ENCODE measurements at places on chromosomes 7 and 10.
A peak's percentile ranks its signal among the peaks of the same experiment; 100 is the strongest.

GRCh38 chr10:100740476-100741377 lies 4.7 kb upstream of the PAX2 start:
- no peak for DNase-seq

DNA sequence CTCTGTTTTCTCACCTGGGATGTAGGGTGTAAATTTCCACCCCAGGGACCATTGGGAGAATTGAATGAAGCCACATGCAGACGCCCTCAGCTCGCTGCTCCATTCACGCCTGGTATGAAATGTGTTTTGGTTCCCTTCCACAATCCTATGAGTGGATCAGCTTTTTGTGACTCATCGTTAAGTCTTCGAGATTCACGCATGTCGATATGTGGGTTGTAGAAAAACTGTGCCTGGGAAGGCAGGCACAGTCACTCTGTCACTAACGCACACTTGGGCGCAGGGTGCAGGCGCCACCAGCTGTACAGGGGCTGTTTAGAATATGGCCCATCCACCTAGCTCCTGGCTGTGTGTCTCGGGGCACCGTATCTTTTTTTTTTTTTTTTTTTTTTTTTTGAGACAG lies 64.2 kb upstream of the SH2B2 start:
- DNase-seq: no peak

DNA sequence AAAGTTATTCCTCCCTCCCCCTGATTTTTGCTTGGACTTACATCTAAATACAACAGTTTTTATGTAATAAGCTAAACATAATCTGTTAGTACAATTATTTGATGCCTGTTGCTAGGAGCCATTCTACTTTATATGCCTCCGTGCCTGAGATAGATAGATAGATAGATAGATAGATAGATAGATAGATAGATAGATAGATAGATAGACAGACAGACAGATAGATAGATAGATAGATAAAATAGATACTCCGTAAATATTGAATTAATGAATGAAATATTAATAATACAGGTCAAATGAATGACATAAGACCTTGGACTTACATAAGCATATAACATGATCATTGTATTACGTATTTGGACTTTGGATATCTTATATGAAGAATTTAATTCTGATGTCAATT lies 23.0 kb downstream of the NET1 start:
- DNase-seq: no peak

GRCh38 chr10:43305876-43306275 lies 39.0 kb upstream of the RASGEF1A start:
- DNase-seq: no peak

GRCh38 chr7:94444813-94445212 lies 50.1 kb downstream of the COL1A2 start:
- no peak for DNase-seq

DNA sequence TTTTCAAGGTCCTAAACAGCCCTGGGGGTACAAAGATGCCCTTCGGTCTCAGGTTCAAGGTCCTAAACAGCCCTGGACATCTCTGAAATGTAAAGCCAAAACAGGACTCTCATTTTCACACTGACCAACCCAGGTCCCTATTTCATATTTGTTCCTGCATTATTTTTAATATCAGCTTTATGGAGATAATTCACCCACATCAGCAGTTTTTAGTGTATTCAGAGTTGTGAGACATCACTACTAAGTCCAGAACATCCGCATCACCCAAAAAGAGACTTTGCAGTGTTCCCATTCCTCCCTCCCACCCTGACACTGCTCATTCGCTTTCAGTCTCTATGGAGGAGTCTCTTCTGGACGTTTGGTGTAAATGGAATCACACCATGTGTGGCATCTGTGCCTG lies 420.2 kb downstream of the PTPRN2 start:
- no peak for DNase-seq

- DNase-seq: no peak
These were observed 362.0 kb downstream of the ZNF248 start for GRCh38 chr10:37495415-37495814.

GRCh38 chr7:43929529-43930457 lies 3.6 kb downstream of the UBE2D4 start:
- DNase-seq: no peak

- no peak for DNase-seq
These were observed 164.9 kb downstream of the DGKI start for GRCh38 chr7:137681657-137682562.

DNA sequence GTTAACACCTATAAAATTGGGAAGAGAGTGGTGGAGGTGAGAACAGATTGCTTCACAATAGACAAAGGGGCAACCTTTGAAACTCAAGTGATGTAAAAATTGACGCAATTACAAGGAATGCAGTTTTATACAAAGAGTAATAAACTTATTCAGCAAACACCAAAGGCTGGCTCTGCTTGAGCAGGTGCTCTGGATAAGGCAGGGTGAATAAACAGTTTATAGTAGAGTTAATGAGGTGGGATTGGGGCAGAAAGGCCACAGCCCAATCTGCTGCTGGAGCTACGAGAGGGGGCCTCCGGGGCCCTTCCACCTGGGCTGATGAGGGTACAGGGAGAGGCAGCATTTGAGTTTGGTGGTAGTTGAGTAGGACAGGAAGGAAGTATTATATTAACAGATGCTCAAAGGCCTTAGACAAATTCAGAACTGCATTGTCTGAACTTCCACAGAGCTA lies 6.0 kb downstream of the MUC12 start:
- no peak for DNase-seq

- peak; percentile 55 for DNase-seq
These were observed 117.2 kb downstream of the UBE2H start for GRCh38 chr7:129835569-129835968.

DNA sequence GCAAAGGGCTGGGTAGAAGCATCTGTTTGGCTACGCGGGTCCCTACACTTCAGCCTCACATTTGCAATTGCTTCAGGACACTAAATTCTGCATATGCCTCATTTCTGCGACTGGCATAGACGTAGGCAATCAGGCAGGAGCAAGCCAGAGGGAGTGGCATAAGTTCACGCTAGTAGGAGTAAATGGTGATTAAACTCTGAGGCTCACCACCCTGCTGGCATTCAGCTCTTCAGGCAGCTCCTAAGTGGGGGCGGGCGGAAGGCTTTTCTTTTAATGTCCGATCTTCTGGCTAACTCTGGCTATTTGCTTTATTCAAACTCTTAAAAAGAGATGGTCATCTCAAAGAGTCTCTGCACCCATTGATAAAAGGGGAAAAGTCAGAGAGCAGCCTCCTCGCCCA lies 45.3 kb downstream of the RGS10 start:
- DNase-seq: no peak

DNA sequence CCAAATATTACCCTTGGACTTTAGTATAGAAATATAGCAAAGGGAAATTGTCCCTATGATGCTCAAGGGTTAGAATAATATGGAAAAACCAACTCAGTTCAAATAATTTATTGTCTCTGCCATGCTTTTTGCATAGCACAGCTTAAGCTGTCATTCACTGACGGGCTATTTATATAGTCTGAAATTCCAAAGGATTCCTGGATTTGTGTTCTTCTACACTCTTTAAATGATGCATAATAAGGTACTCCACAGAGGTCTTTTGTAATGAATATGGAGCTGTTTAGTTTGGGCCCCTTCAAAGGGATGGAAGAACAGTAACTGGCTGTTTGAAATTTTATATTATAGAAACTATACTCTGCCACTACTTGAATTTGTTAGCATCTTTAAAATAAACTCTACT lies 276.6 kb upstream of the FERD3L start:
- no peak for DNase-seq

- DNase-seq: no peak
These were observed 21.5 kb upstream of the GGCT start for GRCh38 chr7:30526163-30526562.

DNA sequence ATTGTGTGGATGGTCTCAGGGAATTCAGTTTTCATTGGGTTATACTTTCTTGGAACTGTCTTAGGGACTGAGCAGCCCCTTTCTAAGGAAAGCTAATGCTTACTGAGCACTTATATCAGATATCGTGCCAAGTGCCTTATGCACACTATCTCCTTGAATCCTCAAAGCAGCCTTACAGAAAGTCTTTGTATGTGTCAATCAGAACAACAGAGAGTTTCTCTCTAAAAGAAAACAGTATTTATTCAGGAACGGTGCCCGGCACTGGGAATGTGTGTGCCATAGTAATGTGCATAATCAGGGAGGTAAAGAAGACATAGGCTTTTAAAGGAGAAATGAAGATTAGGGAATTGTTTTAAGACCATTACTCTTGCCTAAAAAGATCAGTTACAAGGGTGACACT lies 17.3 kb downstream of the ANTXRL start:
- DNase-seq: no peak

GRCh38 chr10:117536072-117536865 lies 6.3 kb upstream of the EMX2 start:
- no peak for DNase-seq

- DNase-seq: no peak
These were observed 81.9 kb upstream of the PRKG1 start for GRCh38 chr10:50992356-50992901.

DNA sequence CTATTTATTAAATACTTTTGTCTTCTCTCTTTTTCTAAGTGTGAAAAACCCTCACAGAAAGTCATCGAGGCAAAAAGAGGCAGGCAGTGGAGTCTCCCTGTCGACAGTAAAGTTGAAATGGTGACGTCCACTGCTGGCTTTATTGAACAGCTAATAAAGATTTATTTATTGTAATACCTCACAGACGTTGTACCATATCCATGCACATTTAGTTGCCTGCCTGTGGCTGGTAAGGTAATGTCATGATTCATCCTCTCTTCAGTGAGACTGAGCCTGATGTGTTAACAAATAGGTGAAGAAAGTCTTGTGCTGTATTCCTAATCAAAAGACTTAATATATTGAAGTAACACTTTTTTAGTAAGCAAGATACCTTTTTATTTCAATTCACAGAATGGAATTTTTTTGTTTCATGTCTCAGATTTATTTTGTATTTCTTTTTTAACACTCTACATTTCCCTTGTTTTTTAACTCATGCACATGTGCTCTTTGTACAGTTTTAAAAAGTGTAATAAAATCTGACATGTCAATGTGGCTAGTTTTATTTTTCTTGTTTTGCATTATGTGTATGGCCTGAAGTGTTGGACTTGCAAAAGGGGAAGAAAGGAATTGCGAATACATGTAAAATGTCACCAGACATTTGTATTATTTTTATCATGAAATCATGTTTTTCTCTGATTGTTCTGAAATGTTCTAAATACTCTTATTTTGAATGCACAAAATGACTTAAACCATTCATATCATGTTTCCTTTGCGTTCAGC lies 43.4 kb downstream of the TARP start:
- DNase-seq: no peak

- no peak for DNase-seq
These were observed 27.4 kb upstream of the POU6F2 start for GRCh38 chr7:38950309-38950708.

- no peak for DNase-seq
These were observed 25.1 kb downstream of the HDAC9 start for GRCh38 chr7:18520450-18521235.

GRCh38 chr7:1176891-1177373 lies 16.9 kb upstream of the ZFAND2A start:
- no peak for DNase-seq

DNA sequence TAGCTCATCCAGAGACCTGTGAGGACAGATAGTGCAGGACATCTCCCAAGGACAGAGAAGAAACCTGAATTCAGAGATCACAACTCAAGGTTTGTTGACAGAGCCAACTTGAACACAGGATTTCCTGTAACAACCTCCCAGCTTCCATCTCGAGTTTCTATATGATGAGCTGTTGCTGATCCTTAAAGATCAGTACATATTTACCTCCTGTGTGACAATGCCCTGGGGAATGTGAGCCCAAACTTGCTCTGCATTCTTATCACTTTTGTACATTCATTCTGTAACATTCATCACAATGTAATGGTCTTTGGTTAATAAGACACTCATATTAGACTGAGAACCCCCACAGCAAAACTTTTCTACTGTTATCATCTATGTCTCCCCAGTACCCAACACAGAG lies 468.6 kb downstream of the XPNPEP1 start:
- no peak for DNase-seq

DNA sequence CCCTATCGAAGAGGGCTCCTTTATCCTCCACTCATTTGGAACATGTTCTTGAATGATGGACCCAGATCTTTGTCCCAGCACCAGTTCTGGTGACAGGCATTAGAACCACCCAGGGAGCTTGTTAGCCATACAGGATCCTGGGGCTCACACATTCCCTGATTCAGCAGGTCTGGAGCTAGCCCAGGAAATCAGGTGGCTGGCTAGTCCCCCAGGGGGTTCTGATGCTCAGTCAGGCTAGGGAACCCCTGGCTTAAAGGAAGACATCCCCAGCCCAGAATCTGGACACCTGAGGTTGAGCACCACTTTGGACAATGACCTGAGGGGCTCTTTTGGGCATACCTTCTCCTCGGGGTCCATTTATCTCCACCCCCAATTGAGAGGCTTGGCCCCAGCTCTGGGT lies 37.0 kb upstream of the NANOS1 start:
- no peak for DNase-seq

DNA sequence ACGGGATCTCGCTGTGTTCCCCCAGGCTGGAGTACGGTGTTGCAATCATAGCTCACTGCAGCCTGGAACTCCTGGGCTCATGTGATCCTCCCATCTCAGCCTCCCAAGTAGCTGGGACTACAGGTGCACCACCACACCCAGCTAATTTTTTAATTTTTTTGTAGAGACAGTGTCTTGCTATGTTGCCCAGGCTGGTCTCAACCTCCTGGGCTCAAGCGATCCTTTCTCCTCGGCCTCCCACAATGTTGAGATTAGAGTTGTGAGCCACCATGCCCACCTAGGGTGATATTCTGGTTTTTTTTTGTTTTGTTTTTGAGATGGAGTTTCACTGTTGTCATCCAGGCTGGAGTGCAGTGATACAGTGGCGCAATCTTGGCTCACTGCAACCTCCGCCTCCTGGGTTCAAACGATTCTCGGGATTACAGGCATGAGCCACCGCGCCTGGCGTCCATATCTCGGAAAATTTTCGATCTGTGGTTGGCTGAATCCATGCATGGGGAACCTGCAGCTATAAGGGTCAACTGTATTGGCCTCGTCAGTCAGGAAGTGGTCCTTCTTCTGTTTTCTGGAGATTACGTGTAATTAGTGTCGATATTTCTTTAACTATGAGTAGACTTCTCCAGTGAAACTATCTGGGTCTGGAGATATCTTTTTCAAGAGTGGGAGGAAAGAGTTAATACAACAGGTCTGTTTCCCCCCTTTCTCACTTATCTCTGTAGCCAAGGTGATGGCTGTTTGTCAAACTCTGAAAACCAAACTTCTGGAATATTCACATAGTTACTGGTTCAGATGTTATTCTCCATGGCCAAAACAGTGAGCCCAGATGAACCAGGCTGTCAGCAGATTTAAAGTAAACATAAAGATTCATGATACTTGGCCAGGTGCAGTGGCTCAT lies 21.0 kb upstream of the FIS1 start:
- no peak for DNase-seq

Measured in NCI-H2107 (cell line).